WTC11 (cell line): ENCODE measurements at places on chromosomes 2 and 18.
A peak's percentile ranks its signal among the peaks of the same experiment; 100 is the strongest.

GRCh38 chr2:146748046-146748445 lies 1096.8 kb upstream of the ACVR2A start:
- H3K4me1 ChIP-seq: no peaks in the 10 kb centered on the region
- no peak for DNase-seq
- H3K27me3 ChIP-seq: no peaks in the 10 kb centered on the region
- no peak overlapping the region for H3K4me3 ChIP-seq

GRCh38 chr2:219049282-219049681 lies 8.0 kb upstream of the CFAP65 start:
- no peaks in the 10 kb centered on the region for H3K36me3 ChIP-seq
- DNase-seq: no peak

DNA sequence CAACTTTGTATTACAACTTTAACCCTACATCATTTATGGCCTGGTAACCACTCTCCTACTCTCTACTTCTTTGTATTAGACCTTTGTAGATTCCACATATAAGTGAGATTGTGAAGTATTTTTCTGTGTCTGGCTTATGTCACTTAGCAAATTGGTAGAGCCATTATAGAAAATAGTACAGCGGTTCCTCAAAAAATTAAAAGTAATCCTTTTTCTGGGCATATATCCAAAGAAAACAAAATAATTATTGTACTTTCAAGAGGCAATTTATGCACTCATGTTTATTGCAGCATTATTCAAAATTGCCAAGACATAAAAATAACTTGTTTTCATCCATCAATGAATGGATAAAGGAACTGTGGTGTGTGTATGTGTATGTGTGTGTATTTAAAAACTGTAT lies 537.5 kb upstream of the FSIP2 start:
- H3K36me3 ChIP-seq: no peaks in the 10 kb centered on the region
- no peaks in the 10 kb centered on the region for H3K27me3 ChIP-seq
- H3K27ac ChIP-seq: no peak overlapping the region
- no peaks in the 10 kb centered on the region for H3K4me1 ChIP-seq

DNA sequence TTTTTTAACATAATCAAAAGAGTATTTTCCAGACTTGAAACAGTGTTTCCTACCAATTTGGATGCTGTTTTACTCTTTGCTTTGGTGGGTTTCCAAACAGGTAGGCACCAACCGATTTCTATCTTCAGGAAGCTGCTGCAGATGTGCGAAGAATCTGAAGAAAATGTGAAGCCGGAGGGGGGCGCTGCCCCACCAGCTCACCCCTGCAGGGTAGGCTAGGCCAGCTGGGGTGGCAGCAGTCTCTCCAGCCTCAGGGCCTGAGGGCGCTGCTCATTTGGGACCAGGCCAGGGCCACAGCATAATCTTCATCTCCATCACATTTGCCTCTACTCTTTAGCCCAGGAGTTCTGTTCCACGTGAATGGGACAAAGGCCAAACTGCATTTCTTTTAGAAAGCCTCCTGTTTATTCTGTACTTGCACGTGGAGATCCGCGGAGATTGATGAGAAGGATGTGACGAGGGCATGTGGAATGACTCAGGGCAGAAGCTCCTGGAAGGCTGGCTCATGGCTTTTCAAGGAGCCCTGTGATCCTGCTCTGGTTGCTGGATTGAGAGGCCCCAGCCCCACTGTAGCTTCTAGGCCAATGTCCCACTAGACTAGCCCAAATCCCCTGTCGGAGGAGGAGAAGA lies 84.2 kb upstream of the FAM136A start:
- no peaks in the 10 kb centered on the region for H3K36me3 ChIP-seq
- peaks cover 91% of the 10 kb centered on the region for H3K27me3 ChIP-seq
- H3K4me1 ChIP-seq: no peaks in the 10 kb centered on the region
- peak; percentile 69 for DNase-seq
- H3K27ac ChIP-seq: no peak overlapping the region

GRCh38 chr2:181022652-181023051 lies 42.2 kb downstream of the UBE2E3 start:
- H3K4me3 ChIP-seq: no peak overlapping the region
- H3K27ac ChIP-seq: no peak overlapping the region
- no peaks in the 10 kb centered on the region for H3K36me3 ChIP-seq
- DNase-seq: no peak
- H3K4me1 ChIP-seq: peaks cover 16% of the 10 kb centered on the region

DNA sequence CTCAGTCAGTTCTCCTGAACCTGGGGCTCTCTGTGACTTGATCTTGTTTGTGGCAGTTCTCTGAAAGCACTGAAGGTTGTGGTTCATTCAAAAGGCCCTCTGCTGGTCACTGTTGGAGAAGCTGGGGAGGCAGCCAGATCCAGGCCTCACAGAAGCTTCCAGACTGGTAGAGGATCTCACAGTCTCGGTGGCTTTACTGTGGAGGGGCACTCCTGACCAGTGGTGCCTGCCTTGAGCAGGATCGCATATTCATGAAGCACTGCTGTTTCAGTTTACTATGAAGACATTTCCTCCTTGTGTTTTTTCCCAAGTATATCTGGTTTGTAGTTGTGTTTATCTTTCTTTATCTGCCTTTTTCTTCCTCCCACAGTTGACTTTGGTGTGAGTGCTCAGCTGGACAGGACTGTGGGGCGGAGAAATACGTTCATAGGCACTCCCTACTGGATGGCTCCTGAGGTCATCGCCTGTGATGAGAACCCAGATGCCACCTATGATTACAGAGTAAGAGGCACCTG lies 133.9 kb downstream of the MAP4K4 start:
- no peak overlapping the region for H3K4me3 ChIP-seq
- H3K27ac ChIP-seq: peak overlapping the region; percentile 75
- H3K36me3 ChIP-seq: peaks cover 38% of the 10 kb centered on the region
- H3K27me3 ChIP-seq: no peaks in the 10 kb centered on the region
- peaks cover 15% of the 10 kb centered on the region for H3K4me1 ChIP-seq
